ENCODE measurements at places on chromosomes 1 and 21.

DNA sequence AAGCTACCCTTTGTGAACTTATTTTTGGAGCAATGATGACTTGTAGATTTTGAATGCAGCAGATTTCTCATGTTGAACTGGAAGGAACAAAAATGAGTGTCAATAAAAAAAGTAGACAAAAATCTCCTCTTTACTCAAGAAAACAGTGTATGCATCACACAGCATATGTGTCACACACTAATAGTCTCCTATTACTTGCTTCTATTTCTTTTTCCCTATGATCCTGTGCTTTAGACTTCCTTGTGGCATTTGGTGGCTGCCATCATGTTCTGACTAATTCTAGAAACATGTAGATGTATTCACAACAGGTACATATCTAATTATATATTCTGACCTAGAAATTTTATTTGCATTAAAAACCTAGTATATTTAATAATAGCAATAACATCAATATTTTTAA is 14.3 kb downstream of the RC3H1 start:
- peak; percentile 33 for DNase-seq

- peak; percentile 13 for DNase-seq
These were observed 53.0 kb upstream of the SPATA6 start for GRCh38 chr1:48524892-48525467.

DNA sequence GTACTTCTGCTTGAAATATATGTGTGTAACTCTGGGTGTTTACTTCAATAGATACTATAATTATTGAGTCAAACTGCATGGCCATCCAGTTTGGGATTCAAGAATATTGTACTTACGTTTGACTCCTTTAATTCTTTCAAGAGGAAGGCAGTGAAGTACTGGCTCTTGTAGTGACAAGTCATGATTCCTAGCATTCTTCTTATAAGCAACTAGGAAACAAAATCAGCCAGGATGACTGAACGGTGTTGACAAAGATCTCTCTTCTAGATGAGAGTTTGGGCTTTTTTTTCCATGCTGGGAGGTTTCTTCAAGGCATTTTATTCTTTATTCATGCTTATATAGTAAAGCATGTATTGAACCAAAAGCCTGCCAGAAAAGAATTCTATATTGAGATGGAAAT is 58.3 kb downstream of the CLEC20A start:
- DNase-seq = peak; percentile 35

DNA sequence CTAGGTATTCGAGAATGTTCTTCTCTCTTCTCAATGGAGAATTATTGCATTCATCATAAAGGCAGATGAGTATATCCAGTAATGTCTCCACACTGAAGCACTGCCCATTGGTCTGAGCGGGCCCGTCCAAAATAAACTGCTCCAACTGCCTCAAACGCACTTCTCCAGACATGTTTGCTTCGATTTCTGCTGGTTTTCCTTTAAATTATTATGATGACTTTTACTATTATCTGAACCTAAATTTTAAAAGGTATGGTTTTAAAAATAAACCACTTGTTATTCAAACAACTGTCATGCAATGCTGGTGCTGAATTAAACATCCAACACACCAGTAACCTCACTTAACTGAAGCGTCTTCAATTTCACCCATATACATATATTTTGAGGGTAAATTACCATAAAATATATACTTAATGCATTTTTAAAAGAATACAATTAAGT is 1.3 kb downstream of the CDC42BPA start:
- peak; percentile 24 for DNase-seq

GRCh38 chr1:110634455-110635311 is 28.5 kb upstream of the KCNA2 start:
- DNase-seq = peak; percentile 46

DNA sequence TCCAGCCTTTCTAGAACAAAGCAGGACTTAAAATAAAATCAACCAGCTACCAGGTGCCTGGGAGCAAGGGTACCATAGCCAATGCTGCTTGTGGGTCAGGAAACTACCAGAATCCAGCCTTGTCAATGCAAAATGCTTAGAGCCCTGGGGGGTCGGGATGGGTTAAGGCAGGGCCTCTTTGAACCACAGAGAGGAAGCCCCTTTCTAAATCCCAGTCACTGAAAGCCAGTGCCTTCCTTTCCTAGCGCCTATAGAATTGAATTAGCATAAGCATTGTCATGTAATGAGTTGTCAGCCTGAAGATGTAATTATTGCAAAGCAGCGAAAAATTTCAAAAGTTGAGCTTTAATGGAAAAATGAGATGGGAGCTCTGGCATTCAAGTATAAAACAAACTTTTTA is 176.6 kb upstream of the DAB1 start:
- DNase-seq = no peak

- DNase-seq = peak; percentile 9
These were observed 66.4 kb upstream of the FBXO28 start for GRCh38 chr1:224047538-224047937.

DNA sequence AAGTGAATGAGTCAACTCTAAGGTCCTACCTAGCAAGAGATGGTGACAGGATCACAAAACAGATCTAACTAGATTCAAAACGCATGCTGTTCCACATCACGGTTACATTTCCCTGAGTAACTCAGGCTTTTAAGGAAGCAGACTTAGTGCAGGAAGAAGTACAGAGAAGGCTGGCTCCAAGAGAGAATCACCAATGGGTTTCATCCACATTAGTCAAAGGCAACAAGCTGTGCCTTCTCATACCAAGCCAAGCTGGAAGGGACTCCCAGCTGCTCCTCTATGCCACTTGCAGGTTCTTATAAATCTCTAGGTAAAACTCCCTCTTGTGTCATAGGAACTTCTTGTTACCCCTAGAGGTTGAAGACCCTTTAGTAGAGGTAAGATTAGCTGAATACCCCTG is 109.0 kb downstream of the KCNH1 start:
- DNase-seq = no peak

DNA sequence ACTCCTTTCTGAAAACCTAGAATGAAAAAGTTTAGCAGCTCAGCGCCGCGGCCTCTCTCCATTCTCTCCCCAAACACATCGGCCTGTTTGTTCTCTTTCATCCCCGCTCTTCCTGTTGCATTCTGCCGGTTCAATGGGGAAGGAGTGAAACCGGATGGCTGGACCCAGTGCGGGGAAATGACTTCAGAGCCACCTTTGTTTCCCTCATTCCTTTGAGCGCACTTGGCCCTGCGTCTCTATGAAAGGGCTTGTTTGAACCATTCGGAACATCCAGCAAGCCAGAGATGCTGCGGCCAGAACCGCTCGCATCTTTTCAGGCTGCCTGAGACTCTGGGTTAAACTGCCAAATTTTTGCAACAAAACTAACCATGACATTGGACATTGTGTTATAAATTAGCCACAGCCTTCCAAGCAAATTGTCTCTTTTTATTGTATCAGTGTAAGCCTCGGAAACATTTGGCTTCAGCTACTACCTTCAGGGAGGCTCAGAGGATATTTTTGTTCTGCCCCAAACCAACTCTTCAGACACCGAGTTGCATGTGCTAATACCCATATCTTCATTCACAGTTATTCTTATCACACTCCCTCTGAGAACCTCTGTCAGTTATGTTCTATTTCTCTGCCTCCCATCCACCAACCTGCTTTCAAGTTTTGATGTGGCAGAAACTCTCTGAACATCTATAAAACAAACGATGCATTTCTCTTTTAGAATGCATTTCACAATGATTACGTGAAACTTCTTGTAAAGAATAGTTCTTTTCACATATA is 5.1 kb upstream of the OLIG1 start:
- peak; percentile 21 for DNase-seq

DNA sequence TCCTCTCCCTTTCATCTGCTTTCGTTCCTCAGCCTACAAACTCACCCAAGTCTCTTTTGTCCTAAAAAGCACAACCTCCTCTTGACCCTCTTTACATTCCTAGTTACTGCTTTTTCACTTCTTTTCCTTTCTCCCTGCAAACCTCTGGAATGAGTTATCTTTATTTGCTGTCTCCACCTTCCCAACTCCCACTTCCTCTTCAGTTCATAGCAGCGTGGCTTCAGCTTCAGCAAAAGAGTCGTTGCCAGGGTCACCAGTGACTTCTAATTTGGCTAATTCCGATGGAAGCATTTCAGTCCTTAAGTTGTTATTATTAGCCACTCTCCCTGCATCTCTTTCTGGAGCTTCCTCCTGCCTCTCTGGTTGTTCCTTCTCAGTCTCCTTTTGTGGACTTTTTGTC is 6.2 kb upstream of the TMEM54 start:
- peak; percentile 13 for DNase-seq

GRCh38 chr1:229844675-229845074 is 218.6 kb downstream of the URB2 start:
- DNase-seq = no peak

GRCh38 chr1:46289976-46290375 is 13.4 kb downstream of the LRRC41 start:
- no peak for DNase-seq

GRCh38 chr1:241081473-241081872 is 275.5 kb downstream of the RGS7 start:
- DNase-seq = no peak

DNA sequence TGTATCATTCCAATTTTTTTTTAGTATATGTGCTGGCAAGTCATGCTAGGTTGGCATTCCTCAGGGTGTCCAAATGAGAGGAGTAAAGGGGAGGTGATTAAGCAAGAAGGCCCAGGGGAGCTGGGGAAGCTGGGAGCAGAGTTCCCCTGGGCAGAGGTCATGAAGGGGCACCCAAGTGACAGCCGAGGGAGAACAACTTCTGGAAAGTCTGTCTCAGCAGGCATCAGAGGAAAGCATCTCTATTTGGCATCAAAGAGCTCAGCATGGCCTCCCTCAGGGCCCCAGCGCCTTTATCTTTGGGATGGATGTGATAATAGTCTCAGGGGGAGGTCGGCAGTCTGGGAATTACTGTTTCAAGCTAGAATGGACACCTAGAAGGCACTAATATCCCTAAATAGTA is 5.0 kb upstream of the ENO1 start:
- no peak for DNase-seq

DNA sequence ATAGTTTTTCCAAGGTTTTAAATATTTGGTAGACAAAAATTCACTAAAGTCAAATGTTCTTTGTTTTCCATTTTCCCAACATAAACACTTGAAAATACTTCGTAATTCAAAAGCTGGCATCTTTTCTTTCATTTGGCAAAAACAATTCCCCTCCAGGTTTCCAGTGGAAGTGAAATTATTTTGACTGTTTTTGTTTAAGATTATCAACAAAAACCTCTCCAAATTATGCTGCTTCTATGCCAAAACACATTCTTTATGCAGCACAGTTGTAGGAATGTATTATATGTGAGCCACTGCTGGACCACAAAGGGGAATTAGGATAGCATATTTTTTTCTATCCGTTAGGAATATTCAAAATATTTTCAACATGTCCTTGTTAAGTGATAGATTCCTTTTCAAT is 44.1 kb downstream of the SLC5A9 start:
- peak; percentile 34 for DNase-seq

DNA sequence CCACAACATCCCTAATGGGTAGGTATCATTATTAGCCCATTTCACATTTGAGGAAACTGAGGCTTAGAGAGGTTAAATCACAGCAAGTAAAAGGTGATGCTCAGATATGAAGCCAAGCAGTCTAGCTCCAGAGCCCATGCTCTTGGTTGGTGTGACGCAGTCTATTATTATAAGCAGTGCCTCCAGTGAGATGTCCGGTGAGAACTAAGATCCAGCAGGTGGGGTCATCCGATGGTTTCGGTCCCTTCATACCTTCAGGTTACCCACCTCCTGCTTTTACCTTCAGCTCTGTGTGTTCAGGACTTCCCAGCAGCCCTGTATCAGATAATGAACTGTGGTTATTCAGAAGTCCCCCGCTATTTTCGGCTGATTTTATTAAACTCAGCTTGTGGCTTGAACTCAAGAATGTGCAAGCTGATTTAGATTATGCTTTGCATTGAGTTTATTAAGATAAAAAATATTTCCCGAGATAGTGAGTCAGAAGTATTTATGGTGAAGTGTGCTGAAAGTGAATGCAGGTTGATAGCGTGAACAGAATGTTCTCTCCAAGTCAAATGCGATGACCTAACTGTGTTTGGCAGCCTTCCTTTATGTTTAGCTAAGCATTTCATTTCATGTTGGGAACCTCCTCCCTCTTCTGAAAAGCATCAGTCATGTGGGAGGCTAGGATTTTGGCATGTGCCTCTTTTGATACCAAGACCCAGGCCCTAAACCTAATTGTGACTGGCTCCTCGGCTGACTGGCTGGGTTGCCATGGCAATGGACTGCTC is 160.9 kb upstream of the UBE2U start:
- peak; percentile 96 for DNase-seq

DNA sequence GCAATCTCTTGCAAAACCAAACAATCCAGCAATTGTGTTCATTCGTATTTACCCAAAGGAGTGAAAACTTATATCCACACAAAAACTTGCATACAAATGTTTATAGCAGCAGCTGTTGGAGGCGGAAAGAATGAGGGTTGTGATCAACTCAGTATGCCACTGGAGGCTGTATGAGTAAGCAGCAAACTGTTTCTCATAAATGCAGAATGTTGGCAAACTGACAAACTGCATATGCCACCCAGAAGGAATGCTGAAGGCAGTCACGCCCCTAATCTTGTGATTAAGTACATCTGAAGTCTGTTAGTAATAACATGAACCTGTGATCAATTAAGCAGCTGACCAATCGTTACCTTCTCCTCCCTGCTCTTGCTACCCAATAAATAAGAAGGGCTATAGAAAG is 60.5 kb upstream of the CR2 start:
- DNase-seq = peak; percentile 82

- peak; percentile 92 for DNase-seq
These were observed 467 bp downstream of the THRAP3 start for GRCh38 chr1:36224537-36225282.

DNA sequence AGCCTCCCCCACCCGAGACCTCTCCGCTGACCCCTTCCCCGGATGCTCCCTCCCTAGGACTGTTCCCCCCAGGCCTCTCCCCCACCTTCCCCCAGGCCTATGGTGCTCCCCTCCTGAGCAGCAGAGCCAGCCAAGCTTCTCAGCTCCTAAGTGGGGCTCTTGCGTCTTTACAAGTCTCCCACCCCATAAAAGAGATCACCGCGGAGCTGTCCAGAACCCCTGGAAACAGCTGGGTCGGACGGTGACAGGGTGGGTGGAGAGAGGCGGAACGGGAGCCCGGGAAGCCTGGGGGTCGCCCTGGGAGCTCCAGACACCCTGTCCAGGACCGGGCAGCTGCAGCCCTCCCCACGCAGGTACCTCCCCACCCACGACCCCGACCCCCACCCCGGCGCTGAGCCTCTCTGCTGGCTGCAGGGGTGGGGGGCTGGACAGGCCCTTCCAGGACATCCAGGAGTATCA is 61.2 kb downstream of the WNT9A start:
- DNase-seq = no peak

- DNase-seq = no peak
These were observed 161.3 kb downstream of the CRB1 start for GRCh38 chr1:197429372-197429771.

DNA sequence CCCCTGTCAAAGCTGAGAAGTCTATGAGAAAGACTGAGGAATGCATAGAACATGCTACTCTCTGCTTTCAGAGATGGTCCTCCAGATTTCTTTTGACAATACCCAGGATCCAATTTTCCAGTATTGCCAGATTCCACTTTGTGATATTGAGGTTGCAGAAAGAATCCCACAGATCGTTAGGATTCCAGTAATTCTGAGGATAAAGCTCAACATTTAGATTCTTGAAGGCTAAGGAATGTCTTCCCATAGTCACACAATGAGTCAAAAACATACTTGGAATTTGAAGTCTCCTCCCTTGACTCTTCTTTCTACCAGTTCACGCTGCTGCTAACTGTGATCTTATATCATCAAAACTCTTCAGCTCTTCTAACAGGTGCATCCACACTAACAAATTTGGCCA is 57.1 kb downstream of the TNFSF18 start:
- DNase-seq = peak; percentile 66

- no peak for DNase-seq
These were observed 9.2 kb upstream of the SLAMF8 start for GRCh38 chr1:159817276-159818041.
